ENCODE measurements at places on chromosomes 11 and 22.
A peak's percentile ranks its signal among the peaks of the same experiment; 100 is the strongest.

DNA sequence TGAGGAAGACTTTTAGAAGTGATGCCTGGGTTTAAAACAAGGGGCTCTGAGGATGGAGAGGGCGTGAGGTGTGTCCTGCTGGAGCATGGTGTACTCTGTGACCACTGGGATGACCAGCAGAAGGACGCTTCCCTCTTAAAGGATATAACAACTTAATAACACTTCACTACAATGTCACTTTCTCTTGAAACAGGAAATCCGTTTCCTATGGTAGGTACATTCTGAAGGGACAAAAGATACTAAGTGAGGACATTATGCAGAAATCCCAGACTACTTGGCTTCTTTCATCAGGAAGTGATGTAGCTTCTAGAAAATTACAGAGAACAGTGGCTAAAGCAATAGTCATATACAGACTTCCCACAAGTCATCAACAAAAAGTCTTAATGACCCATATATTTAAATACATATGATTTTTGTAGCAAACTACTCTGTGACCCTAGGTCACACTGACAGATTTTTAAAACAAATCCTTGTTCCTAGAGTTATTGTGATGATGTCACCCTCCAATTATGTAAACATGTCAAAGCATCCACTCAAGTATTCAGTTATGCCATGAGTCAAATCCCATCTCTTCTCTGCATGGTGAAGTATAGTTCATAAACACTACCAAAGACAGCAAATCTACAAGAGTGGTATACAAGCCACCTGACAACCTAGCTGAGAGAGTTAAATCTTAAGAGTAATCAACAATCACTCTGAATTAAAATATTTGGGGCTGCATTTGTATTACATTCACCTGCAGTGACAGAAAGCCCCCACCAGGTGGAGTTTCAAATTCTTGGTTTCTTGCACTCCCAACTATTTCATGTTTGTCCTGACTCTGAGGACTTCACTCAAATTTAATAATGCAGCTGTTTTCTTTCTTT, 32.8 kb downstream of the PITPNB start:
- DNase-seq: peak; percentile 20

DNA sequence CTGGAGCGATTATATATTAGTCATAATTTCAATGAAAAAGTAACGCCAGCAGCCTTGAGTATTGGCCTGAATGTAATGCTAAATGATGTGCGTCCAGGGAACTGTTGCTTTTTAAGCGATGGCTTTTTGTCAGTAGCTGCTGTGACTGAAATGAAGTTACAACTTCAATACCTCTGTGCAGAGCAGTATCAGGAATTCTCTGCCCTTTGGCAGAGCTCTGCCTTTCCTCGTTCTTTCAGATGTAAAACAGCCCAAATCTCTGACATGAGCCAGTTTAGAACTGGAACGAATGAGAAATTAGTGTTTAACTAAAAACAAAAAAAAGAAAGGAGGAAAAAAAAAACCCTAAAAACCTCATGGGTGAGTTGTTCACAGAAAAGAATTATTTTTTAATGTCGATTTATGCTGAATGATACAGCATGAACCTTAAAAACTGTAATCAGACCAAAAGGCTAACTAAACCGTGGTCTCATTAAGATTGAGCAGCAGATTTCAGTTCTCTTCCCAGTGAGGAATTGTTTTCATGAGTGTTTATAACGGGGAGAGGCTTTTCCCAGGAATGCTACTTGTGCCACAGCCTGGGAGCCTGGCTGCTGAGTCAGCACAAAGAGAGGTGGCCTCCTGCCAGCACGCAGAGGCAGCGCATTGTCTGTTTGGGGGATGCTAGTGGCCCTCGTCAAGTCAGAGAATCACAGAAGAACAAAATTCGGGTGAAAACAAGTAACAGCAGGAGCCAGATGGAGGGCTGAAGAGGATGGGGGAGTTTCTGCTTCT, 146.2 kb upstream of the RASSF10 start:
- DNase-seq: no peak

GRCh38 chr11:65797711-65798110, 10.8 kb downstream of the OVOL1 start:
- no peak for DNase-seq

- no peak for DNase-seq
Observed at GRCh38 chr11:71202966-71203365, 49.4 kb downstream of the SHANK2 start.

DNA sequence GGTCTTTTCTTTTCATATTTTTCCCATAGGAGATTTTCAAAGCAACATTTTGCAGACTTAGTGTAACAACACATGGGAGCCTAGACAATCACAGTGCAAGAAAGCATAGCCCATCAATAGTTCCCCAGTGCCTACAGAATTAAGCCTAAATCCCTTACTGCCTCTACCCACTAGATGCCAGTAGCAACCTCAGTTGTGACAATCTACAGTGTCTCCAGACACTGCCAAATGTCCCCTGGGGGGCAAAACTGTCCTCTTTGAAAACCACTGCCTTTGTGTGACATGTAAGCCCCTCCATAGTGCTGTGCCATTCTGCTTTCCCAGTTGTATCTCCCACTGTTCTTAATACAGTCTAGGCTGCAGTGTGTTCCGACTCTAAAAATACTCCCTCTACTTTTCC, 1329.0 kb downstream of the LRRC4C start:
- DNase-seq: no peak

GRCh38 chr11:43987384-43988039, 45.1 kb downstream of the C11orf96 start:
- no peak for DNase-seq

DNA sequence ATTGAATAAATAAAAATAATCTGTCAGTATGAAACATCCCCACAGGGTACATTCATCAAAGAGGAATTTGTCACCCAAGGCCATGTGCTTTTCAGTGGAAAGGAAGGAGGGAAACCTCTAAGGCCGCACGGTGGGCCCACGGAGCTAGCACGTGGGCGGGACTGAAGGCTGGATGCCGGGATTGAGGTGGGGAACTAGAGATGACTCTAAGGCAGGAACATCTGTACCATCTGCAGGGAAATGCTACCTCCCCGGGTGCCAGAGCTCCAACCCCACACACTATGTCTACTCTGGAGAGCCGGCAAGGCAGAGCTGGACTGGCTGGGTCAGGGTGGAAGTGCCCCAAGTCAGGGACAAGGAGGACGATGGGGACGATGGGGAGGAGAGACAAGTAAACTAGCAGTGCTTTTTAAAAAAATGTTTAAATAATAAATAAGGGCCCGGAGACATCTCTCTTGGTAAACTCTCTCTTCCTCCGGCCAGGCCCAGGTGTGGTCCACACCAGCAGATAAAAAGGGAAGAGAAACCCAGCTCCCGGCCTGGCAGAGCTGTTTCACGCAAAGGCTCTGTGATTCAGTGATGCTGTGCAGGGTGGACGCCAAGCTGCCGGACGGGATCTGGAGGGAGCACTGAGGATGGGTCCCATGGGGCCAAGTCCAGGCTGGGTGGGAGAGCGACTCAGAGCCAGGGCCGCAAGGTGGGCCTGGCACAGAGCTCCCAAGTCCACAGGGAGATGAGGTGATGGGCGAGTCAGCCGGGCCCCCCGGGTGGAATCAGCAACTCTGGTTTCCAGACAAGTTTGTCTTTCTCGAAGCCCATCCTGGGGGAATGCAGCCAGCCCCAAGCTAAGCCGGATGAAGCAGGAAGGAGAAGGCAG, 5.8 kb downstream of the LIF start:
- DNase-seq: no peak

DNA sequence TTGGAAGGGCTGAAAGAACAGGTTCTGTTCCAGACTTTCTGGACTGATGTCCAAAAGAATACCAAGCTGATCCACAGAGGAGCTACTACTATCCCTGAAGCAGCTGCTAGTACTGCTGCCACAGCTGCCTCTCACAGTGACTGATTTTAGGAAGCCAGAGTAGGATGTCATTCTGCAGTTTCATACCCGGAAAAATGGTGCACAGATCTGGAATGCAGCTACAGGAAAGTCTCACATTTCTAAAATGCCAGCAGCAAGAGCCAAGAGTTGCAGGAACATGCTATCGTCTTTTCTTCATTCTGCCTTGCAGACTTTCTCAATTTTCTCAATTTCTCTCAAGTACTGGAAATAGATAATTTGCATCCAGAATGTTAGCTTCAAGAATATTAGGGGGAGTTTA, 19.4 kb upstream of the CCDC179 start:
- no peak for DNase-seq

DNA sequence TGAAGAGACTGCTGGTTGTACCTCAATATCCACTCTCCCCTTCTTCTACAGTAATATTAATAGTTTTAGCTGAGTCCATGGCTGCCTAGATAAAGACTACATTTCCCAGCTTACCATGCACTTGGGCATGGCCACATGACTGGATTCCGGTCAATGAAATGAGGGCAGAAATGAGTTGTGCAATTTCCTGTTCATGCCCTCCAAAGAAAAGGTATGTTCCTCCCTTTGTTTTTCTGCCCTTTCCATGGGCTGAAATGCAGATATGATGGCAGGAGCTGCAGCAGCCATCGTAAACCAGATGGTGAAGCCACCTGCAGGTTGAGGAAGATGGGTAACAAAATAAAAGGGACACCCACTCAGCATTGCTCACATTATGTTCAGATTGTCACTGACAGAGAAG, 15.3 kb upstream of the ELFN2 start:
- DNase-seq: no peak

DNA sequence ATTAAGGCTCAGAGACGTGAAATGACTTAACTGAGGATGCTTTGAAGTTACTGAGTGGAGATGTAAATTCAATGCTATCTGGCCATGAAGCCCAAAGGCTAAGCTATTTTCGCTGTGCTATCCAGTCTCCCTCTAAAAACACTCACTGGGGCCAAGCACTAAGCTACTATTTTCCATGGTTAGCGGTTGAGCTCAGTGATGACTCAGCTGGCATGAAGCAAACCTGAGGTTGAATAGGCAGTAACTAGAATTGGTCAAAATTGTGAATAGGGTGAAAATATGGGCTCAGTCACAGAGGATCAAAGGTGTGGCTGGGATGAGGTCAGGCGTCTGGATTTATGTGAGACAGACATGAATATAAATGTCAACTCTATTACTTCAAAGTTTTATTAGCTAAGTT, 564.2 kb upstream of the KIRREL3 start:
- no peak for DNase-seq

DNA sequence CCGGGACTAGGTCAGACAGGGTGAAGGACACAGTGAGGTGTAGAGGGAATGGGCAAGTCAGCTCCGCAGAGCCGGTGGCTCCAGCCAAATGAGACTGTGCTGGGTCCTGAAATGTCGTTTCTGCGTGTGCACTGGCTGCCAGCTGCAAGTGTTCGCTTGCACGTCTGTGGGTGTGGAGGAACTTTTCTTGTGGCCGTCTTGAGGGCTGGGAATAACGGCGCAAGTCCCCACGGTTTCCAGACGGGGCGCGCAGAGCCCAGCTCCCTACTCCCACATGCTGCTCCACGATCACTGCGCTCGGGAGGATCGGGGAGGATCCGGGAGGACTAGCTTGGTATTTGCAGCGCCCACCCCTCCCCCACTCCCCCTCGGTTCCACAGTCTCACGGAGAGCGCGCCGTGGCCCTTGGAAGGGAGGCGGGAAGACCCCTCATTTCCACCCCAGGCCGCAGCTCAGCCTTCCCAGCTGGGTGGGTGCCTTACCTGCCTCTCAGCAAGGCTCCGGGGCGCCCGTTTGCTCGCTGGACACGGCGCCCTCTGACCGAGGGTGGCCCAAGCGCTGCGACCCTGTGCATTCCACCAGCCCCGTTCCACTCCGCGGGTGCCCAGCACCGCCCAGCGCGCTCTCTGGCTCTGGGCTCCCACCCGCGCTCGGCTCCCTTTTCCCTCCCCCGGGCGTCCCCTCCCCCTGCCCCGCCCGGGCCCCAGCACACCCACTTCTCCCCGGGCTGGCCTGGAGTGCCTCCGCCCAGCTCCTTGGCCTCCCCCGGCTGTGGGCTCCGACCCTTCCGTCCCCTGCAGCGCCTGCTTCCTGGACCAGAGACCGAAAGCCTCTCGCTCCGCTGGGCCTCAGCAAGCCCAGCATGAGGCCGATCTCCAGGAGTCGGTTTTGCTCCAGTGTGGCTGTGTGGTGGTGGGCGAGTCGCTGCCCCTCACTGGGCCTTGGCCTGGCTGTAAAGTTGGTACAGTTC, at the start of gene KCNE3:
KCNE3 (minus strand) TSS at position 634 of the 970 bp plus-strand sequence. CDS start 9,986 bp downstream, outside the sequence.
- no peak for DNase-seq

- no peak for DNase-seq
Observed at GRCh38 chr11:72546866-72547265, 112.5 kb upstream of the CLPB start.

DNA sequence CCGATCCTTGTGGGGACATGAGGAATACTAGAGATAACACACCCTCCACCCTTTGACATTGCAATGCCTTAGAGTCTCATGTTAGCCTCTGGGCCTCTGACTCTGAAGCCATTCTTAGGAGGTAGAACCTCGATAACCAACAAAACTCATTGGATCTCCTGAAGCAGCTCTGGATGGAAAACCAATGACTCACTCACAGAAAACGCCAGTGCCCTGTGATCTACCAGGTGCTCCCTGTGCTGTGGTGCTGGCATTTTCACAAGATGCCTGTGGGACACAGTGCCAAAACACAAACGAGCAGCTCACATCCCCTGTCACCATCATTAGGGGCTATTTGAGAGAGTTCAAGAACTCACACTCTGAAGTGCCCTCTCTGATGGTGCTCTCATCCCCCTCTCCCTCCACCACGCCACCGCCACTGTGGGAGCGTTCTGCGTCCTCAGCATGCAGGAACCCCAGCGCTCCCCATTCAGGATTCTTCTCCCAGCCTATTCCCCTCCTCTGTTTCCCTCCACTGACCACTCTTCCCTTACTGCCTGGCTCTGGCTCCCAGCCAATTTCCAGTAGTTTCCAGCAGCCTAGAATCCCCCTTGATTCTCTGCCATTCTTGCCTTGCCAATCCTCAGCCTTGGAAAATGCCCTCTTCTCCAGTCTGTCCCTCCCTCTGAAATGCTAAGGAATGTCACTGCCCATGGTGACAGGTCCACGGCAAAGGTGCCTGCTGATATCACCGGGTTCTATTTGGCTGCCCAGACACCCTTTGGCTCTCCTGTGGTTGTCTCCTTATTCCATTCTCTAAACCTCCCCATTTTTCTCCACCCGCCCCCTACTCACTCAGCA, 4.7 kb upstream of the POLD4 start:
- no peak for DNase-seq
